Activated CD8-positive, alpha-beta T cell treated with anti-CD3 and anti-CD28 coated beads, Interleukin-2, amount 10 ng/mL, durations not matched to agents 7 days and 5 days (primary cell): ENCODE measurements at places on chromosomes 16 and 17.

DNA sequence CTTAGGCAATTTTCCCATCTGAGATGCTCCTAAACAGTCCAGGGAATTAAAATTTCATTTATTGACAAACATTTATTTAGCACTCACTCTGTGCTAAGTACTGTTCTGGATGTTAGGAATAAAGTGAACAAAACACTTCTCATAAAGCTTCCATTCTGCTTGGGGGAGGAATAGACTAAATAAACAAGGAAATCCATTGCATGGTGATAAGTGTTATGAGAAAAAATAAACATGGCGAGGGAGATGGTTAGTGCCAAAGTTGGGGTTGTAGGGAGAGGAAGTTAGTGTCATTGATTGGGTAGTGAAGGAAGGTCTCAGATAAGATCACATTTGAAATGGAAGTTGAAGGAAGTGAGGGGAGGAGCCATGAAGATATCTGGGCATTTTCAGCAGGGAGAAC lies 72.2 kb upstream of the CES5A start:
- H3K4me1 ChIP-seq = no peaks in the 10 kb centered on the region
- no peaks in the 10 kb centered on the region for H3K36me3 ChIP-seq
- no peak overlapping the region for H3K27ac ChIP-seq

- DNase-seq = no peak
- no peak overlapping the region for H3K4me3 ChIP-seq
- peaks cover 15% of the 10 kb centered on the region for H3K4me1 ChIP-seq
These were observed 6.7 kb downstream of the NUPR1 start for GRCh38 chr16:28531777-28532744.

GRCh38 chr17:17356149-17356930 lies 53.2 kb downstream of the NT5M start:
- H3K4me3 ChIP-seq = no peak overlapping the region
- peaks cover 8% of the 10 kb centered on the region for H3K4me1 ChIP-seq
- H3K27ac ChIP-seq = no peak overlapping the region

DNA sequence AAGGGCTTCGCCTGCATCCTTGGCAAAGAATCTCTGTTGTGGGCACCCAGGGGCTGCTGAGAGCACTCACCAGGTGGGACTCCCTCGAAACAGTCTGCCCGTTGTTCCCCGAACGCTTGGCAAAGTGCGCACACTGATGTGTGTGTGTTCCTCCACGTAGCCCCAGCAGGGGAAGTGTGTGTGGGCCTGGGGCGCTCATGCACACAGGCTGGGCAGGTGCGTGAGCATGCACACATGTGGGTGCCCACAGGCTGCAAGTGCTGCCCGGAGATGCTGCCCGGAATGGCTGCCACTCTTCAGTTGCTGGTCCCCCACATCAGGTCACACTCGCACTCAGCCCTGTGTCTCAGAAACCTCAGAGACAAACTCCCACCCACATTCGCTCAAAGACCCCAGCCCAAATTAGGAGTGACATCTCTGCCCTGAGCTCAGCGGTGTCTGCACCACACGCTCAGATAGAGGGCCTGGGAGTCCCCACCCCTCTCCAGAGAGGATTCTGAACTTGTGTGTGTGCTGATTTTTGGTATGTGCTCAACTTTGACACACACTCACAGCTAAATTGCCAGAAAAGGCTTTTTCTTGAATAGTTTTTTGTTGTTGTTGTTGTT lies 119.4 kb downstream of the MGAT5B start:
- H3K36me3 ChIP-seq = no peaks in the 10 kb centered on the region
- H3K27me3 ChIP-seq = no peaks in the 10 kb centered on the region
- H3K4me3 ChIP-seq = no peak overlapping the region
- no peak overlapping the region for H3K27ac ChIP-seq
- no peak for DNase-seq
- H3K4me1 ChIP-seq = peaks cover 10% of the 10 kb centered on the region

DNA sequence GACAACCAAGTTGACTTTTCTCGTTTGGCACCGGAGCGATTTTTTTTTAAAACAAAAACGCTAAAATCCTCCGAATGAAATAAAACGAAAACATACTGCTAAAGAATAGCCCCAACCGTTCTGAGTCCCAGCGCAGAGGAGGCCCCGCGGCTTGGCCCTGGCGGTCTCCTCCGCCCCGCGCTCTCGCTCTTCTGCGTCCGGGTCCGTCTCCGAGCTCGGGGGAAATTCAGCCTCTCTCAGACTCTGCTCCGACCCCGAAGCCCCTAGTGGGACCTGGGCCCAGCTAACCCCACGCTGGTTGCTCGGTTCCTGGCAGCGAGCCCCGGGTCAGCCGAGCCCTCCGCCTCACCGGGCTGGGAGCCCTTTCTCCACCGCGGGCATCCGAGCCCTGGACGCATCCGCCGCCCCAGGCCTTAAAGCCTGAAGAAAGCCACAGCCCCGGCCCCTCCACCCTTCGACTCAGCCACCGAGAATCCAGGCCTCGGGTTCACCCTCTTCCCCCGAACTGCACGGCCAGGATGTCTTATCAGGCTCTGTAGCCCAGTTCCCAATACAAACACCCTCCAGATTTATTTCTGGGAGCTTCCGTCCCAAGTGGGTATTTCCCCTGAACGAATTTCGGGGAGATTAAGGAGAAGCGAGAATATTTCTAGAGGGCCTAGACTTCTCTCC lies 1.2 kb downstream of the TBX2 start:
- peak overlapping the region; percentile 8 for H3K4me3 ChIP-seq
- H3K27me3 ChIP-seq = peaks cover 60% of the 10 kb centered on the region
- H3K27ac ChIP-seq = no peak overlapping the region
- H3K4me1 ChIP-seq = peaks cover 28% of the 10 kb centered on the region
- H3K36me3 ChIP-seq = peaks cover 5% of the 10 kb centered on the region

- peaks cover 29% of the 10 kb centered on the region for H3K27me3 ChIP-seq
- H3K4me3 ChIP-seq = no peak overlapping the region
- H3K27ac ChIP-seq = no peak overlapping the region
- H3K36me3 ChIP-seq = no peaks in the 10 kb centered on the region
- no peaks in the 10 kb centered on the region for H3K4me1 ChIP-seq
- no peak for DNase-seq
These were observed 24.1 kb upstream of the KRT24 start for GRCh38 chr17:40727447-40728231.

DNA sequence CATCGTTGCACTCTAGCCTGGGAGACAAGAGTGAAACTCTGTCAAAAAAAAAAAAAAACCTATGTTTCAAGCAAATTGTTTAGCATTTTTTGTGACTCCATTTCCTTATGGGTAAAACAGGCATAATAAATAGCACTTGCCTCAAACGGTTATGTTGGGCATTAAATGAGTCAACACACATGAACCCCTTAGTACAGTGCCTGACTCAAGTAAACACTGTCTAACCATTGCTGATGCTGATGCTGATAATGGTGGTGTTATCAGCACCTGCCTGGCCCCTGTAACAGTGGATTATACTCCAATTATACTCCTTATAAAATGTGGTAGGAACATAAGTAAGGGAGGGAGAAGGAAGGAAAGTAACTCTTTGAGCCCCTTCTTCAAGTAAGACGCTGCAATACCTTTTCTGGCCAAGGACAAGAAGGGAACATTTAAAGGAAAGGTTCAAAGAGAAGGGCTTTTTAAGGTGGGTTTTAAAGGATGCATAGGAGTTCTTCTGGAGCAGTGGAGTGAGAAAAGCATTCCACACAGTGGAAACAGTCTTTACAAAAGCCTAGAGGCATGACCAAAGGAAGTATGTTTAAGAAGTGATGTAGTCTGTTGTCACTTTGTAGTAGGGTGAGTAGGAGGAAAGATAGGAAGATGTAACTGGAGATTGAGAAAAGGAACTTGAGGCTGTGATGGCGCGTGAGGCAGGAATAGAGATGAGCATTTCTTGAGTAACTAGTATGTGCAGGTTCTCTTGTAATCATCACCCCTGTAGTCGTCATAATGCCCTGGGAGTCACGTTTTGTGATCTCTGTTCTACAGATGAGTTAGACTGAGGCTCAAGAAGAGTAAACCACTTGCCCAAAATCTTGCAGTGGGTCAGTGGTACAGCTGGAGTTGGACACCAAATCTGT lies 4.3 kb downstream of the SCNN1B start:
- DNase-seq = no peak
- no peaks in the 10 kb centered on the region for H3K36me3 ChIP-seq
- H3K4me1 ChIP-seq = peaks cover 3% of the 10 kb centered on the region
- H3K27ac ChIP-seq = no peak overlapping the region
- no peak overlapping the region for H3K4me3 ChIP-seq

- DNase-seq = peak; percentile 83
- peaks cover 32% of the 10 kb centered on the region for H3K4me1 ChIP-seq
- H3K36me3 ChIP-seq = peaks cover 54% of the 10 kb centered on the region
- peak overlapping the region; percentile 96 for H3K27ac ChIP-seq
- no peaks in the 10 kb centered on the region for H3K27me3 ChIP-seq
These were observed 655 bp downstream of the HIRIP3 start for GRCh38 chr16:29994600-29995323.

DNA sequence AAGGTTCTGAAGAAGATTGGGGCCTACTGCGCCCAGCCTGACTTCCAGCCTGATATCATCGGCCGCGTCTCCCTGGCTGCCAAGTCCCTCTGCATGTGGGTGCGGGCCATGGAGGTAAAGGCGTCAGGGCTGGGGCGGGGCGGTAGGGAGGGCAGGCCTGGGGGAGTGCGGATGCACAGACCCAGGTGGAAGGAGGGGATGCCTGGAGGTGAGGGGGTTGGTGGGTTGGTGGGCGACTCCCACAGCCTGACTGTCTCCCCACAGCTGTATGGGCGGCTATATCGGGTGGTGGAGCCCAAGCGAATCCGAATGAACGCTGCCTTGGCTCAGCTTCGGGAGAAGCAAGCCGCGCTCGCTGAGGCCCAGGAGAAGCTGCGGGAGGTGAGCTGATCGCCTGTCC lies 26.8 kb upstream of the KDM6B start:
- H3K36me3 ChIP-seq = no peaks in the 10 kb centered on the region
- DNase-seq = no peak
- H3K4me1 ChIP-seq = no peaks in the 10 kb centered on the region
- peaks cover 9% of the 10 kb centered on the region for H3K27me3 ChIP-seq

DNA sequence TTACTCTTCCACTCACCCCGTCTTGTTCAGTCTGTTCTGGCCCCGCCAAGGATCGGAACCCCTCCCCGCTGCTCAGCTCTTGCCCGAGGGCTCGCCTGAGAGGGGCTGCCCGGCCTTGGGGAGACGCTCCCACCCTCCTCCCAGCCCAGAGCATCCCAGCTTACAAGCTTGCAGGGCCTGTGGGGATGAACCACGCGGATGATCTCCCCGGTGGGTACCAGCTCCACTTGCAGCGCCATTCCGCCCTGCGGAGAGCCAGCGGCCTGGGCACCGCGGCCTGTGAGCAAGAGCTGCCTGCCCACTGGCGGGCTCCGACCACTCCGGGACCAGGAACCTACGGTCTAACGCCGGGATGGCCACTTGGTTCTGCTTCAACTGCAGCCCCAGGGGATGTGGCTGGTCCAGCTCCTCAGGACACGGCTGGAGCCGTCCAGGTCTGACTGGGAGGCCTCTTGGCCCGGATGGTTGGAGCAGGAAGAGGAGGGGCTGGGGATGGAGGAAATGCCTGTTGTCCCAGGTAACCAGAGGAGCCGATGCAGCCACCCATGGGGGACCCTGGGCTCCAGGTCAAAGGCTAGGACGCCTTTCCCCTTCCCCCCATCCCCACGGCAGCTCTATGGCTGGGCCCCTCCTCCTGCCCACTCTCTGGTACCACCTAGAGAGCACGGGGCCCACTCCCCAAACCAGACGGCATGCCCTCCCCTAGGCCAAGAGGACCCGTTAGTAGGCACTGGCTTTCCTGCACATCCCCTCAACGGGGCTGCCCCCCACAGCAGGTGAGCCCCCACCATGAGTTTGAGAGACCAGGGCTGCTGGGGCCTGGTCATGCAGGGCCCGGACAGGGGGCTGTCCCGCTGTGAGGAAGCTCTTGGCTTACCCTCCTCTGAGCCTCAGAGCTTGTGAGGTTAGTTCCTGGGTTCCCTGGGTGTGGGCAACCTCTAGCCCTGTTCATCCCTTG lies at the start of gene MYO1C:
Gene MYO1C, minus strand, starts transcription at position 438 of the 958 bp plus-strand sequence. Its CDS starts 199 bp downstream, at position 239.
- peak within 1 kb of the TSS; percentile 85 for H3K27ac ChIP-seq
- peaks cover 26% of the 10 kb centered on the region for H3K4me1 ChIP-seq
- peak within 1 kb of the TSS; percentile 79 for H3K4me3 ChIP-seq
- no peak for DNase-seq
- no peaks in the 10 kb centered on the region for H3K36me3 ChIP-seq
- H3K27me3 ChIP-seq = no peaks in the 10 kb centered on the region

DNA sequence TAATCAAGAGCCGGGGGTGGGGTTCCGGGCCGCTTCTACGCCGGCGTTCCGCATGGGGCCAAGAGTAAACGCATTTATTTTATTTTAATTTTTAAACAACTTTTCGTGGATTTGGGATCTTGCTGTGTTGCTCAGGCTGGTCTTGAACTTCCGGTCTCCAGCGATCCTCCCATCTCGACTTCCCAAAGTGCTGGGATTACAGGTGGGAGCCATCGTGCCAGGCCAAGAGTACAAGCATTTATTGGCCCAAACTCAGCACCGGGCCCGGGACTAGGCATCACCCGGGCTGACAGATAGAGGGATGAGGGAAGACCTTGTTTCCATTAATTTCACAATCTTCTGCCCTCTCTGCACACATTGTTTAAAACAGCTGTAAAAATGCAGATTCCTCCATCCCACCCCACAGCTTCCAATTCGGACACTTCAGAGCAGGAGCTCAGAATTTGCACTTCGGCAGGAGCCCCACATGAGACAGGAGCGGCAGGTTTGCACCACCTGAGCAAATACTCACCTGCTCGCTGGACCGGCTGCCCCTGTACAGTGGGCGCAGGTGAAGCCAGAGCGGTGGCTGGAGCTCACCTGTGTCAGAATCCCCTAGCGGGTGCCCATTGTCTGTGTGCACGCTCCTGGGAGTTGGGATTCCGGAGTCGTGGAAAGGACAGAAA lies 663 bp upstream of the GINS2 start:
- peaks cover 13% of the 10 kb centered on the region for H3K27me3 ChIP-seq
- peak overlapping the region; percentile 71 for H3K4me3 ChIP-seq
- peaks cover 17% of the 10 kb centered on the region for H3K36me3 ChIP-seq
- H3K4me1 ChIP-seq = peaks cover 24% of the 10 kb centered on the region
- DNase-seq = no peak
